ENCODE measurements at places on chromosomes 3 and 15. TPM values are rescaled to one million over a fixed set of nuclear protein-coding genes. Genes with fewer than 3 reads are reported as not detected.

SUCNR1 gene
- total RNA-seq, result not detected

ENTPD3 gene
- total RNA-seq, result not detected

GATM gene
- total RNA-seq, result 0.28 TPM

KBTBD8 gene
- total RNA-seq, result 3.5 TPM

COL8A1 gene
- total RNA-seq, result 686 TPM

ITIH3 gene
- total RNA-seq, result not detected

CRTAP gene
- 187 TPM for total RNA-seq

FRG2C gene
- not detected for total RNA-seq

IRAK2 gene
- 21.5 TPM for total RNA-seq

TRIM42 gene
- total RNA-seq, result not detected

PRR20G gene
- total RNA-seq, result not detected

TRIM59 gene
- 20.3 TPM for total RNA-seq

KBTBD12 gene
- not detected for total RNA-seq
